ENCODE measurements at places on chromosomes 1 and 21.

GRCh38 chr1:228292609-228292911 lies 84.7 kb downstream of the OBSCN start:
- no peak for DNase-seq

DNA sequence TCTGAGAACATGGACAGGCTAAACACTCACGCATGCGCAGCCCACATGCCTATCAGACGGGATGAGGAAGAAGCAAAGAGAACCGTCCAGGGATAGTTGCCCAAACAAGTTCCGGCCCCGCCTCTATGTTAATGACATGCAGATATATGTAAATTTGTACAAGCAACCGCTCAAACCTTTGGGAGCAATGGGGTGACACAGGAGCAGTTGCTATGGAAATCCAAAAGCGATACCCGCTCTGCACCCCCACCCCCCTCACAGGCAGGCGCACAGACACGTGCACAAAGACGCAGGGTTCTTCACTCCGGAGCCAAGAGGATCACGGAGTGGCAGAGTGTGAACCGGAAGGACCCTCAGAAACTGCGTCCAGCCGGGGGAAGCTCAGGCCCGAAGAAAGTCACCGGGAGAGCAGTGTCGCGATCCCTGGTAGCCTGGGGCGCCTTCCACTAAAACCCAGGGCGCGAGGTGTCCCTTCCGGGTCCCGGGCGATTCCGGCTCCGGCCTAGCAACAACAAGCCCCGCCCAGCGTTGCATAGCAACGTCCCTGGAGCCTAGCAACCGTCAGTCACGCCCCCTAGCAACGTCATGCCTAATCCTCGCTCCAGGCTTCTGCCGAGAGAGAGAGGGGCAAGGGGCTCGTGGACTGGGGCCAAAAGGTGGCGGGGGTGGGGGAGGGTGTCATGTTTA lies 24.1 kb upstream of the ADGRB2 start:
- DNase-seq: peak; percentile 85

- no peak for DNase-seq
These were observed 145.3 kb downstream of the NTNG1 start for GRCh38 chr1:107286125-107286524.

DNA sequence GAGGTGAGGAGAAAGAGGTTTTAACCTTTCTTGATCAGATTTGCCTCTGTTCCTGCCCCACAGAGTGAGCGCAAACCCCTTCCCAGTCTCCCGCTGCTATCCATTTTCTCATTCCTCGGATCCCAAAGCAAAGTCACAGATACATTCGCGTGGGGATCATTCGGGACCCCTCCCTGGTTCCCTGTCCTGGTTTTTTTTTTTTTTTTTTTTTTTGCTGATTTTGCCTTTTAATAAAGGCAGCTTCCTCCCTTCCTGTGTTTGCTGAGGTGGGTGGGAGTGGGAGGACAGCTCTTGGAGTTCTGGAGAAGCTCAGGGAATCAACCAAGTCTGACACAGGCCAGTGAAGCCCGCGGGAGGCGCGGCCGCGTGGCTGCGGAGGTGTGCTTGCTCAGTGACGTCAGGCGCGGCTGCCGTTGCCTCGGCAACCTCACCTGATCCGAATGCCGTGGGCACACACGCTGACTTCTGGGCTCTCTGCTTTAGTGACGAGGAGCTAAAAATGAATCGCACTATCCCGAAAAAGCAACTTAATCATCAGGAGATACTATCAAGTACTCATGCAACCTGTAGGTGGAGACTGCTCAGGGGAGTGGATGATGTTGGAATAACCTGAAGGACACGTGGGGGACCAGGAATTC lies 106.4 kb downstream of the TBX19 start:
- DNase-seq: peak; percentile 63

DNA sequence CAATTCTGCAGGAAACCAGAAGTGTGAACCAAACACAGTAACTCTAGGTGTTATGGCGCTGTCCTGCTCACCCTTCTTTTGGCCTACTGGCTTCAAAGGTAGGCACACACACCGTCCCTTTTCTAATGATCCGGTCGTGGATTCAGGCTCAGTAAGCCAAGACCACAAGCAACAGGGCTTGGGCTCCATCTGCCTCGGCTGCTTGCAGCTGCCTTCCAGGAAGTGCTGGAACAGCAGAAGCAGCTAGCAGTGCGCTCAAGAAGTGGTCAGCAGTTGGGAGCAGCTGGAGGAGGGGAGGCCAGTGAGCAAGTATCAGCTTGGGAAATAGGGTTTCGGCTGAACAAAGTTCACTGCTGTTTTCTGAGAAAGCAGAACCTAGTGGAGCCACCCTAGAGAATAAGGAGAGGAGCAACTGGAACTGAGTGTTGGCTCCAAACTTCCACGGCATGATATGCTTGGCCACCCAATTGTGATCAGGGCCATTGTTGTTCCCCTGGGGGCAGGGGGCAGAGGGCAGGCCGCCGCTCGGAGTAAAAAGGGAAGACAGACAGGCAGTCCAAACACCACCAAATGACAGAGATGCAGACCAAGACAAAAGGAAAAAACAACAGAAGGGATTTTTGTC lies 173.4 kb downstream of the TOMM20 start:
- no peak for DNase-seq

DNA sequence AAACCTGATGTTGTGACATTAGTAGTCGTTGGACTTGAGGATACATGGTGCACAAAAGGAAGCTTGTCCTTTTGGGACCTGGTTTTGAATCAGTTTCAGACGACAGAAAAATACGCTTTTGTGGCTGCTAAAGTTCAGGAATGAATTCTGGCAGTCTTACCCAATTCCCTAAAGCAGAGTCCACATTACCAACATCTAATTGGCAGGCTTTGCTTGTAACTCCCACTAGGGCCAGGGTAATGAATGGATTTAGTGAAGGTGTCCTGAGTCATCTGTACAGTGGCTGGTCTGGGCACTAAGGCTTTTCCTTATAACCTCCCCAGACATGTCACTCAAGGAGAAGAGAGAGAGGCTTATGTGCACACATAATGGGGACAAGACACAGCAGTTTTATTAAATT lies 66.2 kb upstream of the RNPC3 start:
- DNase-seq: no peak

Data from effector CD4-positive, alpha-beta T cell (primary cell).